EL (cell line): ENCODE measurements at places on chromosomes 16 and 17.

DNA sequence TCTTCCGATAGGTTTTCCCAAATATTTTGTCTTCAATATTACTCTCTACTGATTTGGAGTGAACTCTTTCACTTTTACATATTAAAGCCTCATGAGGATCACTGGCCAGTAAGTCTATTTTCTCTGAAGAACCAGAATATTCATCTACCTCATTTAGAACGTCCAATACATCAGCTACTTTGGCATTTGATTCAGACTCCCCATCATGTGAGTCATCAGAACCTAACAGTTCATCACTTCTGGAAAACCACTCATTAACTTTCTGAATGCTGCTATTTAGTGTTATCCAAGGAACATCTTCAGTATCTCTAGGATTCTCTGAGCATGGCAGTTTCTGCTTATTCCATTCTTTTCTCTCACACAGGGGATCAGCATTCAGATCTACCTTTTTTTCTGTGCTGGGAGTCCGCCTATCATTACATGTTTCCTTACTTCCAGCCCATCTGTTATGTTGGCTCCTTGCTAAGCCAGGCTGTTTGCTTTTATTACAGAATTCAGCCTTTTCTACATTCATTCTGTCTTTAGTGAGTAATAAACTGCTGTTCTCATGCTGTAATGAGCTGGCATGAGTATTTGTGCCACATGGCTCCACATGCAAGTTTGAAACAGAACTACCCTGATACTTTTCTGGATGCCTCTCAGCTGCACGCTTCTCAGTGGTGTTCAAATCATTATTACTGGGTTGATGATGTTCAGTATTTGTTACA lies 30.9 kb downstream of the BRCA1 start:
- peak; percentile 46 for DNase-seq

DNA sequence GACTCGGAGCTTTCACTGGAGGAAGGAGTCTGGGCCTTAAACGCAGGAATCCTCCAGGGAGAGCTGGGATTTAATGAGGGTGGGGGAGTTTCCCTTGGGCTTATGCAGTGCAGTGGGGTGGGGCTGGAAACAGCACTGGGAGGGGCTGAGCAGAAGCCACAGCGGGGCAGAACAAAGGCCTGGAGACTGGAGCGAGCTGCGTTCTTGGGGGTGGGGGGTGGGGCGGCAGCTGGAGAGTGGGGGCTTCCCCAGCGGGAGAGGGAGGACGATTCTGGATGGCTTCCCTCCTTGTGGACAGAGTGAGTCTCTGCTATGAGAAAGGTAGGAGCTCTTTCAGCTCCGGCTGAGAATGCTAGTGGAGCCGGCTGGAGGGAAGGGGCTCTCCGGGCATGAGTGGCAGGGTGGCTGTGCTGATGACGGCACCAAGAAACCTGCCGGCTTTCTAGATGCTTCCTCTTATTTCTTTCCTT lies 406.0 kb downstream of the SEC14L1 start:
- no peak for DNase-seq

DNA sequence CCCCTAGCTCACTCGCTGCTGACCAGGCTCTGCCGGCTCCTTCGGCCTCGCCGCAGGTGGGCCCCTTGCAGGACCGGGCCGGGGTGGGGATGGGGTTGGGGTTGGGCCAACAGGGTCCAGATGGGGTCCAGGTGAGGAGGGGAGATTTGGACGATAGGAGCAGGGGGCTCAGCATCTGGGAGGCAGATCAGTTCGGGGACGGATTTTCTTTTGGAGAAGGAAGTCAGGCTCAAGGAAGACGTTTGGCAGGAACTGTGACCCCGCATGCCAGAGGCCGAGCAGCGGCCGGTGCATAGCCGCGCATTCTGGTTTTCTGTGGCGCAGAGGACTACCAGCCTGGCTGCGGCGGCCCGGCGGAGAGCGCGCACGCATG lies 845 bp upstream of the ALDOA start:
- DNase-seq: no peak

- no peak for DNase-seq
Measured at GRCh38 chr17:39757176-39757662, 19.5 kb downstream of the GRB7 start.

DNA sequence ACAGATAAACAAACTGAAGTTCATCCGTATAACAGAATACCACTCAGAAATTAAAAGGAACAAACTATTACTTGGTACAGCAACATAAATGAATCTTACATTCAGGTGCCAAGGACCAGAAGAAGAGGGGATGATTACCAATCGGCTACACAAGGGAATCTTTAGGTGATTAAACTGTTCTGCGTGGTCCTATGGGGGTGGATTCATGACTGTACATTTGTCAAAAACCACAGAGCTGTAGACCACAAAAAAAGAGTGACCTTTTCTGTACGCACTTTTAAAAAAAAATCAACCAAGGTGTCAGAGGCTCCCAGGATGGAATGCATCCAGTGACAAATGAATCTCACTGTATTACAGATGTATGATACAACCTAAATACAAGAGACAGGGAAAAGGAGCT lies 110.8 kb downstream of the CDYL2 start:
- no peak for DNase-seq

DNA sequence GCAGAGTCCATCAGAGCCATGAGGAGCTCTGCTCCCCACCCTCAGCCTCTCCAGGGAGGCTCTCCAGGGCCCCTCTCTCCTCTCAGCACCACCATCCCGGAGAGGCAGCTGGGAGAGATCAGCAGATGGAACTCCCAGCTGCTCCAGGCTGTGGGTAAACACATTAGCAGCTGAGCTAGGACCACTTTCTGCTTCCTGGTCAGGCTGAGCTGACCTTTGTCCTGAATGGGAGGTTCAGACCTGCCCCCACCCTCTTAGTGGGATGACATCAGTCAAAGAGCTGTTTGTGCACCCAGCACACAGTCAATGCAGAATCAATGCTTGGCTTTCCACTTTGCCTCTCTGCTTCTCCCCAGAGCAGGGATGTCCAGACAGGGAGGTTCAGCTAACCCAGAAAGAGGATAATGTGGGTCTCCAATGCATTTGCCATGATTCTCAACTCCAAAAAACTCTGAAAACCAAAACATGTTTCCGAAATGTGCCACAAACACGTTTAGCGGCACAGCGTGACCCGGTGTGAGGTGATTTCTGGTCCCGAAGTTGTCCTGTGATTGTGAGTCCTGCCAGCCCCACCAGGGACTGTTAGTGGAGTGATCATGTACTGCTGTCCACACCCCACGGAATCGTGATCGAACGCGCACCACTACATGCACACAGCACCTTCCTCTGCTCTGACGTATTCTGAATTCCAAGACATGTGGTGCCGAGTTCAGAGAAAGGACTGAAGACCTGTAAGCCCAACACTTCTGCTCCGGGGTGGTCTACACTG lies 6.7 kb downstream of the GPR142 start:
- no peak for DNase-seq

- DNase-seq: no peak
Measured at GRCh38 chr16:55690841-55691240, 35.1 kb downstream of the SLC6A2 start.

- DNase-seq: no peak
Measured at GRCh38 chr17:4272213-4272971, 8.6 kb upstream of the ANKFY1 start.

- peak; percentile 54 for DNase-seq
Measured at GRCh38 chr17:40510328-40510648, 8.9 kb upstream of the TNS4 start.

GRCh38 chr17:6303664-6304063 lies 131.3 kb downstream of the AIPL1 start:
- DNase-seq: peak; percentile 25
